GM06990 (cell line): ENCODE measurements at places on chromosomes 4 and X.

DNA sequence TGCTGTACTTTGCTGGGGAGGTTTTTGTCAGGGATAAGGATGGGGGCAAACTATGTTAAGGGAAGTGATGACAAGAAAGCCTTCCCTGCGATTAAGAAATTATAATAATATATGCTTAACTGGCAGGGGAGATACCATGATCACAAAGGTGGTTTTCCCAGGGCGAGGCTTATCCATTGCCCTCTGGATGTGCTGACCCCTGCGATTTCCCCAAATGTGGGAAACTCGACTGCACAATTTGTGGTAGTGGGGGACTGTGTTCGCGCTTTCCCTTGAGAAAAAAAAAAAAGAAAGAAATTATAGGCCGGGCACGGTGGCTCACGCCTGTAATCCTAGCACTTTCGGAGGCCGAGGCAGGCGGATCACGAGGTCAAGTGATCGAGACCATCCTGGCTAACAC is 24.5 kb downstream of the SLC25A43 start:
- no peak for DNase-seq

GRCh38 chrX:69615779-69616456 is at the start of gene EDA:
TSS of gene EDA (plus strand) at chrX:69616113.
- DNase-seq = peak; percentile 54

DNA sequence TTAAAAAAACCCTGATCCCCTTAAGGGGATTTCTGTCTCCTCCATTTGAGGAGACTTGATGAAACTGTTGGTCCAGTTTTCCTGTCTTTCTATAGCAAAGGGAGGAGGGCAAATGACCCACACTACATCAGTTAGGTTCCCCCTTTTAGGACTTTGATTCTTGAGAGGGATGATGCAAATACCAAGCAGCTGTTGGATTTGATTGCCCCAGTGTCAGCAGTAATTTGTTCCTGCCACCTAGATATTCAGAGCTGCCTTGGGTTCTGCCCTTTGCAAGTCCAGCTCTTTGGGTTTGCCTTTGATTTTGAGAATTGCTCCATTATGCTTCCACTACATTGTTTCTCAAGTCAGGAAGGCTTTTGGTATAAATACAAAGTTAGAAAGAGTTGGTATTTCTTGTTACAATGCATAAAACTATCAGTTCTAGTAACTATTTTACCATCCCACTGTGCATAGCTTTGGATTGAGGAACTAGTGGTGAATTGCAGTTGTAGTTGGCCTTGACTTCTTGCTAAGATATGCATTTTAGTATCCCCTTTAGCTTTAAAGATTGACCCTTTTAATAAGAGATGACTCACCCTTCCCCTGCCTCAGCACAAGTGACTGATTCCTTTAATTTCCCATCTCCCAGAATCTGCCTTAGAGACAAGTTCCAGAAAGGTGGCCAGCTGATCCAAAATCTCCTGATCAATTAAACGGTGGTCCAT is 24.3 kb upstream of the ZNF330 start:
- no peak for DNase-seq

- no peak for DNase-seq
These were observed 206.6 kb downstream of the SPRY1 start for GRCh38 chr4:123603165-123603564.

GRCh38 chr4:183342541-183343533 is 20.6 kb upstream of the CLDN24 start:
- no peak for DNase-seq

DNA sequence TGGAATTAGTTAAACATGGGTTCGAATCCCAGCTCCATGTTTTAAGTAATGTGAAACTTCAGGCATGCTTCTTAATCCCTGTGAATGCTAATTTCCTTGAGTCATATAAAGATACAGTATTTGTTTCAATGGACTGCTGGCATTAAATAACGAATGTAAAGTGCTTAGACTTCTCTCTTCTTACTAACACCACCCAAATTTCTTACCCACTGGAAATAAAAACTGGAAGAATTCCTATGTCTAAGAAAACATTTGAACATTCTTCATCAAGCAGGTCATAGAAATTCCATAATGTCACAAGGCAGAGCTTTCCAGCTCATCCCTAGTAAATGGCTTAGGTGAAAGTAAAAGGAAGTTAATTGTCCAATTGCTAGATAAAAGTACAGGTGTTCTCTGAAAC is 172.5 kb downstream of the ANK2 start:
- no peak for DNase-seq

DNA sequence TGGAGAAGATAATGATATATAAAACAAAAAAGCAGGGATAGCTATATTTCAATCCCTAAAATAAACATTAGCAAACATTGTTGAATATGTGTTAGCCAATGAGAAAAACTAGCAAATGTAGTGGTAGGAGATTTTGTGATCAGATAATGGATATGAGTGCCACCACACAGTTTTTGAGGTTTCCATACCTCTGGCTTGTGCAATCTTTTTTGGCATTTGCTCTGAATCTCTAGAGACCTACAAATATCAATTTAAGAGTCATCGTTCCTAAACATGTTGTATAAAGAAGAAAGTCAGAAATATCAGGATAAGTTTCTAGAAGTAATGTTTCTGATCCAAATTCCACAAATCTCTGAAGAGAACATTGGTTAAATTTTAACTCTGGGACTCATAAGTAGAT is 308.7 kb downstream of the PDGFC start:
- DNase-seq = no peak

DNA sequence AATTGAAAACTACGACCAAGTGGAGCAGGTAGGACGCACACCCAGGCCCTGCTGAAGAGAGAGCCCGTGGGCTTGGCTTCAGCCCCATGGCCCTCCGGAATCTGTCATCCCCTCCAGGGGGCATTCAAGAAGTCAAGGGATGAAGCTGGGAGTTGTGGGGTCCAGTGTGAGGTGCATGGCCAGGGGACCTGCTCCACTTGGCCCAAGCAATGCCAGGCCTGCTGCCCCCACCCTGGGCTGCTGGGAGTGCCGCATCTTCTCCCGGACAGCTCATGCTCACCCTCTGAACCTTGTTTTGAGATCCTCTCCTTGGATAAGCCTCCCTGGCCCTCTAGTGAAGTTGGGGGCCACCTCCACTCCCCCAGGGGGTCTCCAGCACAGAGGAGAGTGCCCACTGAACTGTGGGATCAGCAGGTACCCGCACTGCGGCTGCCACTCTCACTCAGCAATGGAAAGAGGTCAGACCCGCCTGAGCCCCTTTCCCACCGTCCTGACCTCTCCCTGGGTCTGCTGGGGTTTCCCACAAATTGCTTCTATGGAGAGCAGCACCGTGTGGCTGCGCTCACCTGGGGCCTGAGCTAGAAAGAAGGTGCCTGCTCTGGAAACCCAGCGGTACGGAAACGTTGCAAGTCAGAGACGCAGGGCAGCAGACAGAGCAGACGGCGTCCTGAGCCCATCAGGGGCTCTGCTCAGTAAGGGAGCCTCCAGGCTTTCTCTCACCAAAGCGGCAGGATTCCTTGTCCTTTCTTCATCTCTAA is 5.0 kb upstream of the ABLIM2 start:
- no peak for DNase-seq

GRCh38 chr4:83209419-83209818 is 75.2 kb downstream of the COQ2 start:
- DNase-seq = no peak
